ENCODE measurements at places on chromosomes 3 and 15.

DNA sequence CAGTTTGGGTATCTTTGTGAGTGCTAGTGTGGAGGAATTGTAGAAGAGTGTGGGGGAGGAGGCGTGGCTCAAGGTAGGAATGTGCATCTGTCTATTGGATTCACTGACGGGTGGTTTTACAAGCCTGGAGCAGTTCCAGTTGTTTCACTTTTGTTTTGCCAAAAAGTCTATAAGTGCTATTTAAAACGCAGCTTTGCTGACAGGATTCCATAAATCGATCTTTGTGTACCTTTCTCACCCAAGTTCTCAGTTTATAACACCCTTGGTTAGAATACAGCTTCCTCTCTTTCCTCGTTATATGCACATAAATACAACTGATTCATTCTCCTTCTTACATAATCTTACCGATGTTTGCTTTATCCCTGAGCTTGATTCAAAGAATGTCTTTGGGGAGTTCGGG, 123.2 kb upstream of the UBE2E2 start:
- no peak for DNase-seq

- no peak for DNase-seq
These were observed 69.1 kb upstream of the CACNA2D3 start for GRCh38 chr3:54053211-54053610.

DNA sequence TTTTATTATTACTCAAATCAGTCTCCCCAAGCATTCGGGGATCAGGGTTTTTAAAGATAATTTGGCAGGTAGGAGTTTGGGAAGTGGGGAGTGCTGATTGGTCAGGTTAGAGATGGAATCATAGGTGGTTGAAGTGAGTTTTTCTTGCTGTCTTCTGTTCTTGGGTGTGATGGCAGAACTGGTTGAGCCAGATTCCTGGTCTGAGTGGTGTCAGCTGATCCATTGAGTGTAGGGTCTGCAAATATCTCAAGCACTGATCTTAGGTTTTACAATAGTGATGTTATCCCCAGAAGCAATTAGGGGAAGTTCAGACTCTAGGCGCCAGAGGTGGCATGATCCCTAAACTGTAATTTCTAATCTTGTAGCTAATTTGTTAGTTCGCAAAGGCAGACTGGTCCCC, 20.6 kb upstream of the TRANK1 start:
- DNase-seq: no peak

- DNase-seq: no peak
These were observed 53.9 kb upstream of the ZBED2 start for GRCh38 chr3:111648991-111649579.

- DNase-seq: no peak
These were observed 199.1 kb downstream of the FAM43A start for GRCh38 chr3:194884649-194885315.

- no peak for DNase-seq
These were observed 216.8 kb downstream of the NR1D2 start for GRCh38 chr3:24161841-24162240.

DNA sequence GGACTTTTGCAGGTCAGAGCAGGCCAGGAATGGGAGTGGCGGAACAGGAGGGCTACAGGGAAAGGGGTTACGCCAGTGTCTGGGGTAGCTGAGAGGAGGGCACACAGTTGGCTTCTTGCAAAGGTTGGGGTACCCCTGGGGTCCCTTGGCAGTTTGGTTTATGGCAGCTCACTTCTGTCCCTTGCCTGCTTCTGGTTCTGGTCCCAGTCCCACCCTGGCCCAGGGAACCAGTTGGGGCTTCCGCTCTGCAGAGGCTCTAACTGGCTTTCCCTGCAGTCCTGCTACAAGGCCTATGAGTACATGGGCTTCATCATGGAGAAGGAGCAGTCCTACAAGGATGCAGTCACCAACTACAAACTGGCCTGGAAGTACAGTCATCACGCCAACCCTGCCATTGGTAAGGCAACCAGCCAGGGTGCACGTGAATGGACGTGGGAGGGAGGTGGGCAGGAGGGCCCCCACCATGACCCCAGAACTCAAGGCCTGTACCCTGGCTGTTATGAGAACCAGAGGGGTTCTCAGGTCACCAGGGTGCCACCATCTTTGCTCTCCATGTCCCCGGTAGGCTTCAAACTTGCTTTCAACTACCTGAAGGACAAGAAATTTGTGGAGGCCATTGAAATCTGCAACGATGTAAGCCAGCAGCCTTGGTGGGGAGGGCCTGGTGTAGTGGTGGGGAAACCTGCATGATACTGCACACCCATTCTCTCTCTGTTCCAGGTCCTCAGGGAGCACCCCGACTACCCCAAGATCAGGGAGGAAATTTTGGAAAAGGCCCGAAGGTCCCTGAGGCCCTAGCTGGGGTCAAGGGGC, 15.2 kb downstream of the CSRNP1 start:
- no peak for DNase-seq

- no peak for DNase-seq
These were observed 10.9 kb upstream of the FAM107A start for GRCh38 chr3:58588030-58588614.

GRCh38 chr3:73470860-73471259, 153.9 kb downstream of the PDZRN3 start:
- DNase-seq: no peak

DNA sequence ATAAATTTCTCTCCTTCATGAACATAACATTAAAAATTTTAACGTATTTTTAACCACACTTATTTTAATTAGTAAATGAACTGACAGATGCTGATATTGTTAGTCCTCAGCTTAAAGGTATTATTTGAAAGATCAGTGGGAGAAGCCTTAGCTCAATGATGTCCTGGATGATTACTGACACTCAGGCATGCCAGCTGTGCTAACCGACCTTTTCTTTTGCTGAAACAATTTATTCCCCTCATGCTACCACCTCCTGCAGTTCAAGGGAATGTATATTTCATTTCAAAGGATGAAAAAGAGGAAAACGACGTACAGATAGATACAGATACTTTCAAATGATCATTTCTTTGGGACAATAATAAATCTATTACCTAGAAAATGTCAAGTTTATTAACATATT, 620.8 kb downstream of the FGF12 start:
- DNase-seq: no peak

GRCh38 chr3:52259035-52259434, 13.5 kb downstream of the PPM1M start:
- DNase-seq: no peak

GRCh38 chr3:32203854-32204253, 34.6 kb upstream of the CMTM8 start:
- DNase-seq: no peak

GRCh38 chr15:95944193-95944592, 386.3 kb upstream of the NR2F2 start:
- DNase-seq: no peak

DNA sequence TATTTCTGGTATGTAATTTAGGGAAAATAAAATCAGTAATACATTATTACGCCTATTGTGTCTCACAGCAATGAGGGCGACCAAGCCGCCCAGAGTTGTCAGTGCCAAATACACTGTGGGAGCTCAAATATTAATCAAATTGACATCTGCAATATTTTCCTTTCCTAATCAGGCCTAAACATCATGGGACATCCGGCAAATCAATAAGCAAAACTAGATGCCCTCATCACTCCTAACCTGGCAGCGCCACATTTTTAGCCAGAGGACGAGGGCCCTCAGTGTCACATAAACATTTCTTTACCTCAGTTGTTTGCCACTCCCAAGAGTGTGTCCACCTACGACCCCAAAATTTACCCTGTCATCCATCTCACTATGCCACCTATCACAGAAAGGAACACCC, 64.1 kb downstream of the WDR72 start:
- DNase-seq: no peak

- DNase-seq: no peak
These were observed 79.9 kb downstream of the UBP1 start for GRCh38 chr3:33360136-33360825.

- DNase-seq: no peak
These were observed 23.6 kb downstream of the ZNF592 start for GRCh38 chr15:84772031-84772430.

DNA sequence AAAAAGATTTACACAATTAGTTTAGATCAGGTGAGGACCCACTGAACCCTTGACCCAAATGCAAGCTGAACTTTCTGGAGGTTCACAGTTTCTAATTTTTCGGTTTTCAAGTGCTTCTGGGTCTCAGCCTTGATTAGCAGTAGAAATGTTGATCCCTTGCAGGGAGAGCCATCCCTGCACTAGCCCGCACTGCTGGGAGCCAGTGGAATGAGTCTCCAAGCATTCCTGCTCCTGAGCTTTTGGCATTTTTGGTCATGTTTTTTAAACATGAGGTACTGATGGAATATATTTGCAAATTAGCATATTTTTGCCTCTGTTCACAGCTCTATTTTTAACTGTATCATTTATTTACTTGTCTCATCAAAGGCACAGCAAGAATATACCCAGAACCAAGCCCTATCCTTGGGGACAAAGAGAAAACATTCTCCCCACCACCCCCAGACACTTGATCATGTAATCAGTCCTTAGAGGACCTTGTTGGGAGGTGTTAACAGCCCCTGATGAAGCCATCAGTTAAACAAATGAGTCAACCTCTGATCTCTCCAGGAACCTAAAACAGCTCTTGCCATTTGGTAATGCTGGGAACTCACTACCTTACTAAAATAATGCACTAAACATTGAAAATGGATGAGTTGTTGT, 119.0 kb upstream of the CTDSPL start:
- DNase-seq: no peak

DNA sequence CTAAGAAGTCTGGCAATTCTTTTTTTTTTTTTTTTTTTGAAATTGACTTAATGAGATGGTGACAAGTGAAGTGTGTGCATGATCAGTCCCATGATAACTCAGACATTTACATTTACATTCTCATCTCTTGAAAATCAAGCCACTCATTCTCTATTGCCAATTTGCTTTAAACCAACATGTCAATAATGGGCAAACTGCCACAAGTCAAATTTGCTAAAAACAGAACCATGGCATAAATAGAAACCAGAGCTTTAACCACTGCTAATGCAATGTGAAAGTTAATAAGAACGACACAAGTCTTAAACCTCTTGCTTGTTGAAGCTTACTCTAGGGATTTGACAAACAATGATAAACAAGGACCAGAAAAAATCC, 12.0 kb upstream of the COL8A1 start:
- DNase-seq: no peak

- no peak for DNase-seq
These were observed 40.2 kb upstream of the ZBTB20 start for GRCh38 chr3:115187149-115187757.
